ENCODE measurements at places on chromosomes 3 and 15.

- DNase-seq, result no peak
These were observed 22.0 kb downstream of the ACAD11 start for GRCh38 chr3:132637590-132637989.

- DNase-seq, result no peak
These were observed 41.8 kb downstream of the UBP1 start for GRCh38 chr3:33398410-33398809.

DNA sequence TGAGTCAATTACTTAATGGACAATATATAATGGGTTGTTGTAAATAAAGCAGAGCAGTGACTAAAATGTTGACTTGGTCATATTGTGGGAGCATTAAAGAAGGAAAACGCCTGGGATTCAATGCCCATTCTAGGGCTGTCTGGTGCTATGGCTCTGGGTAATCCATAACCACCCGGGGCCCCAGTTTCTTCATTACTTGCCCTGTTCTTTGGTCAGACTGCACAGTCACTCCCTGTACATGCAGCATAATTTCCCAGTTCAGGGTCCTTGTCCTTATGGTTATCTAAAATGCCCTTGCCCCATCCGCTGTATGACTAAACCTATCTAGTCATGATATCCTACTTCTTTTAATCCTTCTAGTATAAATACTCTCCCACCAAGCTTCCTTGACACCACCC lies 27.5 kb upstream of the DENND4A start:
- DNase-seq, result no peak

DNA sequence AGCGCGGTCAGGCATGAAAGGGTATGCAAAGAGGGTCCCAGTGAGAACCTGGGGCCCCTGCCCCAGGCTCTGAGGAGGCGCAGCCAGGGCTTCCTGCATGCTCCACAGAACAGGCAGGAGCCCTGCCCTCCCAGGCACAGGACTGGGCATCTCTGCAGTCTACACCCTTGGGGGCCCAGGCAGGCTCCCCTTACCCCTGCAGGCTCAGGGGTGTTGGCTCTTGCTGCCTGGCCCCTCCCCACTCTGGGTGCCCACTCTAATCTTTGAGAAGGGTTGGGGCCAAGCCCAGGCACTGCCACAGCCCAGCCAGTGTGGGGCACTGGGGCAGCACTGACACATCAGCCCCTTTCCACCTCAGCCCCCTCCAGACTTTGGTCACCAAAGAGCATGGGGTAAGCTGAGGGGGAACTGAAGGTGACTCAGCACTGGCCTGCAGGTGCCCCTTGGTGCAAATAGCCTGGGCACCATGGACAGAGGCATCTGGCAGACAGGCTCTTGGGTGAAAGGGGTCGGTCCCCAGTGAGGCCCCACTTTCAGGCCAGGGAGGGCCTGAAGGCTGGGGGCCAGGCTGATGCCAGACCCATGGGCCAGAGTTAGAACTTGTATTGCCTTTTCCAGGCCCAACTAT lies 73.4 kb downstream of the NPAP1 start:
- no peak for DNase-seq

- no peak for DNase-seq
These were observed 75.0 kb downstream of the SEMA5B start for GRCh38 chr3:122952520-122952919.

- no peak for DNase-seq
These were observed 113.2 kb upstream of the MYO5C start for GRCh38 chr15:52408823-52409222.

DNA sequence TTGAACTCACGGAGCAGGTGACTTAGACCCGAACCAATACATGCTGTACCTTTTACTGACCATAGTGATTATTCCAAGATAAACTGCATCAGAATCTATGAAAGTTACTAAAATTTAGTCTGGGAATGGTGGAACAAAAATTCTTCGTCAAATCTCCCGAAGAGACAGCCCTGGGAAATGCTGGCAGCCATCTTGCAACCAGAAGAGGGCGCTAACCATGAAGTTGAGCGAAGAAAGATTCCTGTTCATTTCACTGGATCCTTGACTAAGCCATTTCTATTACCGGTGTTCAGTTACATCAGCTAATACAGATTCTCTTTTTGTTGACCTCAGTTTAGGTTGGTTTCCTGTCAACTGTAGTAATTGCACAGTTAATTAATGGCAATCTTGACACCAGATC lies 199.6 kb downstream of the SLC9A9 start:
- no peak for DNase-seq

DNA sequence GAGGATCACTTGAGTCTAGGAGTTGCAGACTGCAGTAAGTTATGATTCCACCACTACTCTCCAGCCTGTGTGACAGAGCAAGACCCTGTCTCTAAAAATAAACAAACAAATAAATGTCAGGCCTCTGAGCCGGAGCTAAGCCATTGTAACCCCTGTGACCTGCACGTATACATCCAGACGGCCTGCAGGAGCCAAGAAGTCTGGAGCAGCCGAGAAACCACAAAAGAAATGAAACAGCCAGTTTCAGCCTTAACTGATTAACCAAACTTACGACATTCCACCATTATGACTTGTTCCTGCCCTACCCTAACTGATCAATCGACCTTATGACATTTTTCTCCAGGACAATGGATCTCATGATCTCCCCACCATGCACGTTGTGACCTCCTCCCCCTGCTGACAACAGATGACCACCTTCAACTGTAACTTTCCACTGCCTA lies 32.5 kb upstream of the ZKSCAN7 start:
- DNase-seq, result no peak

DNA sequence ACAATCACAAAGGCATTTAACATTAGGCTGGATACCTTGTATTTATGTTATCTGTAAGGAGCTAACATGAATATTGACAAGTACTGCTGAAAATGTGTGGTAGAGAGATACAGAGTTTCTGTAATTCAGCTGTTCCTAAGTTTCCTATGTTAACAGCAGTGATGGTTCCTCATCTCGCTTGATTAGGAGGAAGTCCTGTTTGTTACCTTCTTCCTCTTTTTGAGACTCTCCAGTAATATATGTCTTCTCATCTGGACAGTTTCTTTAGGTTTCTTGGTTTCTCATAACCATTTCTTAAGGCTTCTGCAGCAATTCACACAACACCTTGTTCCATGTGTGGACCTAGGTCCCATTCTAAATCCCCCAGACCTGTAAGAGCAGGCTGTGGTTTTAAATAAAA lies 11.4 kb upstream of the PEX5L start:
- DNase-seq, result no peak

GRCh38 chr3:87082796-87083440 lies 92.0 kb upstream of the VGLL3 start:
- DNase-seq, result no peak

GRCh38 chr3:48966876-48967361 lies 23.1 kb upstream of the P4HTM start:
- DNase-seq, result no peak

GRCh38 chr3:179260949-179261765 lies 10.2 kb upstream of the KCNMB3 start:
- peak; percentile 62 for DNase-seq

DNA sequence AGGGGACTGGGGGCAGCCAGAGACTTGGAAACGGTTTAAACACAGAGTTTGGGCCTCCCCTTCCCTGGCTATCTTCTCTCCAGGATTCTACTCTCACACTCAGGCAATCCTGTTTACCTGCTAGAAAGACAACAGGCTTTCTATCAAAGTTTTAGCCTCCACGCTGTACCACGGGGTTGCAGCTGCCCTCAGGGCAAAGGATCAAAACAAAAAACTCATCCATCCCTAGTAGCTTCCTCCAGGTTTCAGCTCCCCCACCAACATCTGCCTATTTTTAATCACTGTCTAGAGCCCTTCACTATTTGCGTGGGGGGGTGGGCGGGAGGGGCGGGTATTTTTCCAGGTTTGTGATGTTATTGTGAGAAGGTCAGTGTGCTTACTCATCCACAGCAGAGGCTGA lies 286.8 kb upstream of the TRIM42 start:
- DNase-seq, result no peak

- DNase-seq, result no peak
These were observed 45.3 kb downstream of the ROPN1B start for GRCh38 chr3:126014252-126014651.

- no peak for DNase-seq
These were observed 1.1 kb downstream of the TBC1D2B start for GRCh38 chr15:78076231-78077052.

- DNase-seq, result no peak
These were observed 46.4 kb downstream of the MOBP start for GRCh38 chr3:39513791-39514369.

DNA sequence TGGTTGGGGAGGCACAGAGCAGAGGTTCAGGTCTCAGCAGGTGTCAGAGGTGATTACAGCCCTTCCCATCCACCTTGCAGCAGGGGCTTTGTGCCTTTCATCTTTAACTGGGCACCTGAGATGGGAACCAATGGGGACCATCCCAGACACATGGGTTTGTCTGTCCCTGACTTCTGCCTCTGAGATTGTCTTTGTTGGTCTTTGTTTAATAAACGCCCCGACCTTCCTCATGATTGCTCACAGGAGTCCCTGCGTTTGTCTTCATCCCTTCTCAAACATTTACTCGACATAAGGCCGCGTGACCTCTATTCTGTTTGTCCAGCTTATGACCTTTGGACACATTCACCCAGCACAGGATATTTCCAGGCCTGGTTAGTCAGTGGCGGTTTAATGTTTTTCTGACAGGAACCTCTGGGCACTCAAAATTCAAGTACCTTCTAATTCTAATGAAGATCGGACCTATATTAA lies 5.9 kb downstream of the ZSCAN2 start:
- DNase-seq, result no peak

All from memory B cell (primary cell).